Activated T-cell treated with anti-CD3 and anti-CD28 coated beads, Interleukin-2, amount 50 U/mL, for 72 hours (primary cell): ENCODE measurements at places on chromosomes 6 and 20. TPM values are rescaled to one million over a fixed set of nuclear protein-coding genes. Genes with fewer than 3 reads are reported as not detected.

Gene PRSS16
- 5.3 TPM for total RNA-seq

Gene PRPH2
- not detected for total RNA-seq

Gene WFDC10B
- not detected for total RNA-seq

GRCh38 chr6:150156460-150156859 lies 13.6 kb downstream of the PPP1R14C start:
- no peak for DNase-seq

GRCh38 chr6:57313009-57313408 lies 4.4 kb upstream of the PRIM2 start:
- DNase-seq, result no peak

DNA sequence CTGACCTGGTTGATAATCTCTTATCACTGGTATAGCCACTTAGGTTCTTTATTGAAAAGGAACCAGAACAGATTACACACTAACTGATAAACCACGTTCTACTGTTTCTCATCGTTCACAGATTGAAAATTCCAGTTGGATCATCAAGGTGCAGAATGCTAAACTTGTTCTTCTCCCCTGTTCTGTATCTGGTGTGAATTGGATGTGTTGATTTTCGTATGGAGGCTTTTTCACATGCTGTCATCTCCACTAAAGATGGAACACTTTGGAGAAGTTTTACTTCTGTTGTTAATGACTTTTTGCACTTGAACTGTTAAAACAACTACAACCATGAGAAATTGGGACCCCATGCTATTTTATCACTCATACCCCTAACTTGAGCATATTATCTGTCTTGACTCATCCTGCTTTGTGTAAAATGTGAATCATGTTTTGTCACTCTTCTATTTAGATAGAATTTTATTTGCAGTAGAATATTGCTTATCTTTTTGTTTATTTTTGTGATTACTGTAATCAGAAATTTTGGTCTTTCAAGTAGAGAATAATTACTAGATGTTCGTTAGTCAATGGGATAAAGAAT lies 17.5 kb downstream of the VAPB start:
- DNase-seq, result no peak

- no peak for DNase-seq
These were observed 26.6 kb upstream of the MYT1 start for GRCh38 chr20:64137598-64138031.
